Brain (organoid and tissue), 16 donors: ENCODE measurements at places on chromosomes 2 and 18.
A peak's percentile ranks its signal among the peaks of the same experiment; 100 is the strongest.

GRCh38 chr2:233650981-233651380, 14.7 kb downstream of the UGT1A10 start:
- DNase-seq: no peak

DNA sequence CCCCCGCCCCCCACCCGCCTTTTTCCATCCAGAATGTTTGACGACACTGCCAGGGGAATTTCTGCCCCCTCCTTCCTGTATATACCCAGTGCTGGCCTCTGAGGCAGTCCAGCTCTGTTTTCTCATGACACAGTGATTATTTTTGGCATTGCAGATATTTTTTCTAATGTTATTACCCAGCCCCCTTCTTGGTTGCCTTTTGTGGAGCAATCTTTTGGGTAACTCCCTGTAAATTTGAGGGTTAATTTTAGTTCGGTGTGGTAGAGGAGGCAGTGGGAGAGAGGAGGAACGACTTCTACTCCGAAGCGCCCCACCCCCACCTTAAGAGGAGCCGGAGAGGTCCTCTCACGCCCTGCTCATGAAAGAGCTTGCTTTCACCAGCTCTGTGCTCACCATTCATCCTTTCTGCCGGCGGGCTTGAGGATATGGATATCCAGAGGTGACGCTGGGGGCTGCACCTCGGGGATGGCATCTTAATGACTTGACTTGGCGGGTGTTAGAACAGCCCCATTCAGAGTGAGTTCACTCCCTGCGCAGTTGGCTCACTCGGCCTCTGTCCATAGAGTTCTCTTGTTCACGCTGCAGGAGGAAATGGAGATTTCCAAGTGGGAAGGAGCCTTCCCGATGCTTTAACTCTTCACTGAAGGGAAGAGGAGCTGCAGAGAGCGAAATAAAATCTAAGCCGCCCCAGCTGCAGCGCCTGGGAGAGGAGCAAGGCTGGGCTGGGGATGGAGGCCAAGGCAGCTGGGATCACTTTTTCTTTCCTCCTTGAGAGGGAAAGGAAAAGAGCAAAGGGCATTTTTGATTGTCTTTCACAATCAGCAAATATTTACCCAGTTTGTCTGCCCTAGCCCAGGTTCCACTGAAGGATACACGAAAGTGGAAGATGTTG, 38.4 kb downstream of the EPAS1 start:
- peak; percentile 61 for DNase-seq

DNA sequence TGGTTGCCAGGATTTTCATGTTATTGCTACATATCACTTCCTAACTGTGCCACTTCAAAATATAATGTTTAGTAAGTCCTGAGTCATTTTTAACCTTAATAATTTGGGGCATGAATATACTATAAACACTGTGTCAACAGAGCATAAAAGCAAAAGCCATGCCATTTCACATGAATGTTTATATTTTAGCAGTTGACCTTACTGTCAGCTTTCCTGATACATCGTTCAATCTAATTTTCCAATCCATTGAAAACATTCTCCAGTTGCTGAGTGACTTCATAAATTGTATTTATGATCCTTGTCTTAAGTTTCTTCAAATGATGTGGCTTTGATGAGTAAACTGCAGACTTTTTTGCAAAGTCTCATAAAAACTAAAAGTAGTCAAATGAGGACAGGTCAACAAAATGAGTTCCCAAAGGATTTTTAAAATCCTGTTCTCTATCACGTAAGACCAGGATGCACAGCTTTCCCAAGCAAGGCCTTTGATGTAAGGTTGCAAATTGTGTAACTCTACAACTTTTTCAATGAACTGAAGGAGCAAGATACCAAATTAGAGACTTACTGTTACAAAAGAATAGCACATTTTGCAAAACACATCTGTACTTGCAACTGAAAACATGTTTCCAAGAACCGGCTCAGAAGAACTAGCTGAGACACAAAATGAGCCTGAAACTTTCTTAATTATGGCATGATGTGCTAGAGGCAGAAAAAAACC, 117.7 kb downstream of the SATB2 start:
- DNase-seq: no peak

DNA sequence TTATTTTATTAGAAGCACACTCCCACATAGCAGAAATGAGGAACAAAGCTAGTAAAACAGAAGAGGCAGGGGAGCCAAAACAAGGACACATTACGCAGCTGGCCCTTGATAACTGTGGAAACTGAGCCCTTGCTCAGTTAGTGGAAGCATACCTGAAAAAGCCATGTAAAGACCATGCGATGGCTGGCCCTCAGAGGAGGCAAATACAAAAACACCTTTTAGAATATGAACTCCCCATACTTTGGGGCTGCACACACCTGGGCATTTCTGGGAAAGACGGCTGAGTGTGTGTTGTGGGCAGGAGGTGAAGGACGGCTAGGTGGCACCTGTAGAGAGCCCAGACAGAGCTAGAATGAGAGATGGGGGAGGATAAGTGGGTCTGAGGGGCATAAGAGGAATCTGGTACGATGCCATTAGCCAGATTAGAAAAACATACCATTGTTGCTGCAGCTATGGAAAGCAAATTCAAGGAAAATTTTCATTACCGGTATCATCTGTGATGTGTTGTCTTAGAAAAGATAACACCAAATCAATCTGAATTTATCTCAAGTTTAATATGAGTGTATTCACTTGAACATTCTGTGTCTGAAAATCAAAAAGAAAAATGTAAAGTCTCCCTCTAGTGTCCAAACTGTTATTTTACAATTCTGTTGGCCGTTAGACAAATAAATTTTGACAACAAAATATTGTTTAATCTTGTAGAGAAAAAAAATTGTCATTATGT, 45.2 kb upstream of the SULT1C3 start:
- DNase-seq: peak; percentile 71

GRCh38 chr2:17966798-17967197, 88.3 kb downstream of the KCNS3 start:
- no peak for DNase-seq

DNA sequence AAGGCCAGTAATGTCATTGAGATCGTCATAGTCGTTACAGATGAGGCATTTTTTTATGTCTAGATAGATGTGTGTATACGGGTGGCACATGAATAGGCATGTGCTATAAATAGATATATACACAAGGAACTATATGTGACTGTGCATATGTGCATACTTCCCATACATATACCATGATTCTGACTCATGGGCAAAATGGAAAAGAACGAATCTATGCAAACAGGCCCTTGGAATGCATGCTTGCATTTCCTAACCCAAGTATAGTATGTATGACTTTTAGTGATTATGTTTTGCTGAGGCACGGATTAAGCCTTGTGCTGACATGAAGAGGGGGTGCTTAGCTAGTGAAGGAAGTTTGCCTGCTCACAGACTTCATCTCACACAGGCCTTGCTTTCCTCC, 111.7 kb downstream of the BCL11A start:
- DNase-seq: peak; percentile 55

DNA sequence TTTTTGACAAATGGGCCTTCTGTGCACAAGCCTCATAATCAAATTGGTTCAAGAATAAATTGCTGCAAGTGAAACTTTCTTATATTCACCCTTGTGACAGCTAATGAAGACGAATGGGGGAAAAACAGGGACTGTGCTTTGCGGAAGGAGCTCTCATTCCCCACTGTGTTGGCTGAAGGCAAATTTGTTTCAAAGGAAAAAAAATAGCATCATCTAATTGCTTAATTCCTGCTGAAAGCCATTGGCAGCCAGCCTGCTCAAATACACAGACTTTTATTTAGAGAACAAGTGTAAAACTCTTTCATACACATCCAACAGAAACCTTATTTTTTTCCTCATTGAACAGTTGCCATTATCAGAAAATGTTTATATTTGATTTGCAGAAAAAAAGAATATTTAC, 172.3 kb downstream of the ARL6IP6 start:
- peak; percentile 56 for DNase-seq

GRCh38 chr18:65498605-65499004, 252.2 kb upstream of the CDH7 start:
- DNase-seq: no peak

- DNase-seq: peak; percentile 91
These were observed 2.2 kb downstream of the NOL4 start for GRCh38 chr18:34222307-34223163.

DNA sequence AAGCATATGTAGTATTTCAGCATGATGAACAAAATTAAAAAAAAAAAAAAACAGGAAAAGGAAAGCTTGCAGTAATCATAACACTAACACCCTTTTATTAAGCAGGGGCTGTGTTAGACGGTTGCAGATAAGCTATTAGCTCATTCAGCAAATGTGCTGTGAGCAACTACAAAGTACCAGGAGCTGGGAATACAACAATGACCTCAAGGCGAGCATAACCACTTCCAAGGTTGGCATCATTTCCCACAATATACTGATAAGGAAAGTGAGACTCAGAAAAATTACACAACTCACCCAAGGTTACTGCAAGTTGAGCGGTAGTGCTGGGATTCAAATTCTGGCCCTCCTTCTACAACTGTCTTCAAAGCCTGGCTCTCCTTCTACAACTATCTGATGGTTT, 38.2 kb upstream of the ACTR3 start:
- DNase-seq: no peak

DNA sequence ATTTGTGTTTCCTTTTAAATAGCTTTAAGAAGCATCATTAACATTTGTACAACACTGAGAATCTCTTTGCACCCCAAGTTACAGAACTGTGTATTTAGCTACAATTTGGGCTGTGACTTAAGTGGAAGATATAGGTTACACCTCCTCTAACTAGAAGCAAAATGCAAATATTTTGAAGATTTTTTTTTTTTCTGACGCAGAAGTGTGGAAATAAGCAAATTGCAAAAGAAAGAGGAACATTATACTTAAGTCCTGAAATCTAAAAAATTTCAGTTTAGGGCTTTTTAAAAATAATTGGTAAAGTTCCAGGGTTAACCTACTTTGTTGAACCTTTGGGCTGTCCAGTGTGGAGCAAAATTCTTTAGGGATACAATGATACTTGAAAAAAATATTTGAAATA, 41.4 kb upstream of the RBMS1 start:
- DNase-seq: no peak

DNA sequence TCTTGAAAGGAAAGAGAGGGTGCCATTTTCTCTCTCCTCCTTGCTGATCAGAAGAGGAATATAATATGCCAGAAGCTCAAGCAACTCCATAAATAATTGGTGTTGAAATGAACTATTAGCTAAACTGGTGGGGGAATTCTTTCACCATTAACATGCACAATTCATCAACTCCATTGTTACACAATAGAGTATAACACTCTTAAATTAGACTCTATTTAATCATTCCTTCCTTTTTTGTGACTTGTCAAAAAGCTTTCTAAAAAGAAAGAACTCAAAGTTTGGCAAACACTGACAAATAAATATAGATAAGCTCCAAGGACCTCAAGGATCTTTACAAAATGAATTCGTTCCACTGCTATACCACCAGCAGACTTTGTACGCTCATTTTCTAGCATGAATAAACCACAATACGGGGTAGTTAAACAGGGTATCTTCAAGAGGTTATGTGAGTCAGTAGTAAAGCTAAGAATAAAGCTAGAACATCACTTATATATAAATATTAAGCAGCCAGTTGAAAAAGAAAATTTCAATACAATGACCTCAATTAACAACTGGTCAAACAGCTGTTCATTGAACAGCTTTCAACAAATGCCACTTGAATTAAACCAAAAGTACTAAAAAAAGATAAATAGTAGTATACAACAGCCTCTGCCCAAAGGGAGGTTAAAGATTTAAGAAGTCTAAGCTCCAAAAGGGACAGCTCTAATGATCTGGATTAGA, 6.4 kb downstream of the TRAK2 start:
- DNase-seq: no peak

- no peak for DNase-seq
These were observed 189.7 kb upstream of the REV1 start for GRCh38 chr2:99679518-99679917.

GRCh38 chr2:202376460-202377206, 506 bp downstream of the BMPR2 start:
- DNase-seq: no peak

- DNase-seq: no peak
These were observed 3.3 kb downstream of the CIB4 start for GRCh38 chr2:26637811-26638310.

- DNase-seq: no peak
These were observed 78.4 kb downstream of the SEPTIN10 start for GRCh38 chr2:109535217-109535946.

- no peak for DNase-seq
These were observed 214.6 kb downstream of the SETBP1 start for GRCh38 chr18:44895176-44895798.

GRCh38 chr2:216392945-216393840, 19.1 kb upstream of the SMARCAL1 start:
- no peak for DNase-seq

- DNase-seq: no peak
These were observed 109.1 kb upstream of the CYP1B1 start for GRCh38 chr2:38185012-38185491.

- DNase-seq: peak; percentile 73
These were observed 301.2 kb downstream of the NCKAP5 start for GRCh38 chr2:133266926-133267590.

GRCh38 chr2:119402106-119402505, 29.5 kb upstream of the TMEM37 start:
- DNase-seq: no peak

- DNase-seq: no peak
These were observed 28.2 kb upstream of the INO80C start for GRCh38 chr18:35525795-35526494.

GRCh38 chr2:106638043-106638442, 150.9 kb downstream of the CD8B2 start:
- DNase-seq: peak; percentile 86

GRCh38 chr2:108224022-108224421, 15.7 kb upstream of the SULT1C3 start:
- DNase-seq: no peak

- DNase-seq: no peak
These were observed 11.5 kb downstream of the COPS9 start for GRCh38 chr2:240124651-240125030.

- no peak for DNase-seq
These were observed 131.3 kb upstream of the ACAA2 start for GRCh38 chr18:49944663-49945062.

DNA sequence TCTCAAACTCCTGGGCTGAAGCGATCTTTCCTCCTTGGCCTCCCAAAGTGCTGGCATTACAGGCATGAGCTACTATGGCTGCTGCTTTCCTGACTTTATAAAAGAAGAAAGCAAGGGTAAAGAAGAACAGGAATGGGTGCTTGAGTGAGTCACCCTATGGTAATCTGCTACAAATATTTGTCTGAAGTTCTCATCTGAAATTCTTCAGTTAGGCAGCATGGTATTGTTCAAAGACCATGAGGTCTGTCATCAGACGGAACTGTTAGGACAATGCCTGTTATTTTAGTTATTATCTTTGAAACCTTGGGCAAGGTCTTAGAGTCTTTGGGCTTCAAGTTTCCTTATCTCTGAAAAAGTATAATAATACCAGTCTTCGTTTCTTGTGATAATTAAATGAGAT, 695.8 kb downstream of the RNF144A start:
- DNase-seq: no peak
